Ecto neural progenitor cell (in vitro differentiated cells): ENCODE measurements at places on chromosomes 2 and 18.

DNA sequence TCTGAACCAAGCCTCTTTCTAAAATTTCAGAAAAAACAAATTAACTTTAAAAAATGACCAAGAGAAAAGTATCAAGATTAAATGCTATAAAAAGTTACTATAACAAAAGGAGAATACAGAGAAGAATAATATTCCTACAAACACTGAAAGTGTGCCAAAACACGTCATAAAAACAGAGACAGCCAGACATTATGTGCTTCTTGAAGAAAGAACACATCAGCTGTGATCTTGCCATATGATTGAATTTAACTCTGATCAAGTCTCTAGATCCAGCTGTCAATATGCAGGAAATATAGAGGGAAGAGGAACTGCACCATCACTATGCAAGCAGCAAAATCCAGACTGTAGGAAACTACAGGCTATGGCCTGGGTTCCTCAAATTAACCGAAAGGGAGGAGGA, 33.7 kb upstream of the COL5A2 start:
- no peak for DNase-seq

DNA sequence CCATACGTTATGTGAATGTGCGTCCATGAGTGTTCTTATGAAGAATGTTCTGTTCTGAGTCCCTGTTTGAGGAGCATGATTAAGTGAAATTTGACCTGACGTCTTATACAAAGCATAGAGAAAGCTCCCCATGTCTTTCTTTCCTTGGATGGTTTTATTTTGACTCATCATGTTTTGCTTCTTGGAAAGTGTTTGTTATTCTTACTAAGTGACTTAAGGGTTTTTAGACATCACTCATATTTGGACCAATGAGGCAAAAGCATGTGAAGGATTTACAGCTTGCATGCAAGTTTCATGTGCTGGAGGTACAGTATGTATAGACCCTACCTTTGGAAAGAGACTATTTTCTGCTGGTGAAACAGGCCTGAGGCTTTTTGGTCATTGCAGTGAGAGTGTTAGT, 33.5 kb upstream of the ZEB2 start:
- DNase-seq, result no peak

GRCh38 chr2:181985632-181986205, at the start of gene PPP1R1C:
TSS of gene PPP1R1C (plus strand) at chr2:181985853. CDS start at chr2:181986111, 258 bp downstream.
- DNase-seq, result no peak

- DNase-seq, result no peak
These were observed 45.3 kb downstream of the POLE4 start for GRCh38 chr2:75003773-75004172.

DNA sequence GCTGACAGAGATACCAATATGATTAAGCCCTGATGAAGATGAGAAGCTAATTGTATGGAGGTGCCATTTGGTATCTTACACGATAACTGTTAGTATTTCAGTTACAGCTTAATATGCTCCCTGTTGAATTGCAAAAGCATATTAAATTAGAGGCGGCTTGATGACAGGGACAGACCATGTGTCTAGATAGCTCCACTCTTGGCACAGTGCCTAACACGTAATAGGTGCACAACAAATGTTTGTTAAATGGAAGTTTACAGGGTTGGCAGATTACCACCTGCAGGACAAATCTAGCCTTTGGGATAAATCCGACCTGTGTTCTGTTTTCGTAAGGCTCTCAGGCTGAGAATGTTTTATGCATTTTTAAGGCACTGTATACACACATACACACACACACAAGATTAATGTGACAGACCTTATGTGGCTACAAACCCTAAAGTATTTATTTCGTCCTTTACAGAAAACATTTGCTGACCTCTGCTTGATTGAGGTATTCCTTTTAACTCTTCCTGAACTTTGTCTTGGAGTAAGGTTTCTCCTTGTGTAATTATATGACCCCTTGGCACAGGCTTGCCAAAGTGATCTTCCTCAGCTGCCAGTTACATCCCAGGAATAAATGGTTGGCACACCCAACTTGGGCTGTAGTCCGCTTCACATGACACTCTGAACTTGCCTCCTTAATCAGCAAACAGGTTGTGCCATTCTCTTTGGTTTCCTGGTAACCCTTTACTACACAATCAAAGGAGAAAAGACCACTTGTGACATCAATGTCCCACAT, 348.9 kb downstream of the HRH4 start:
- no peak for DNase-seq

DNA sequence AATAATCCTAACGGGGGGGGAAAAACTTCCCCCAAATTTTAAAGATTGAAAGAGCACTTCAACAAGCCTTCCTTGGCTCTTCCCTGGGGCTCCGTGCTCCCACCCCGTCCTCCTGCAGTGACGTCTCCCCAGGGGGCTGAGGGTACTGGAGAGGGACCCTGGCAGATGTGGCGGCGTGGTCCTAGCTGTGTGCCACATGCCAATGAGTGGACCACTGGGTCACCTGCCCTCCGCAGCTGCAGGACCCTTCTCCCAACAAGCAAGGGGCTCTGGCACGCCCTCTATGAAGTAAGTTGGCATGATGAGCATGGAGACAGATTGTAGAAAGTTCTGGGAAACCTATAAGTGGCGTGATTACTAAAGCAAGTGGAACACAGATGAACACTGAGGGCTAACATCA, 46.7 kb downstream of the PXDN start:
- DNase-seq, result peak; percentile 39

GRCh38 chr18:21714474-21714873, 9.9 kb upstream of the ABHD3 start:
- no peak for DNase-seq

DNA sequence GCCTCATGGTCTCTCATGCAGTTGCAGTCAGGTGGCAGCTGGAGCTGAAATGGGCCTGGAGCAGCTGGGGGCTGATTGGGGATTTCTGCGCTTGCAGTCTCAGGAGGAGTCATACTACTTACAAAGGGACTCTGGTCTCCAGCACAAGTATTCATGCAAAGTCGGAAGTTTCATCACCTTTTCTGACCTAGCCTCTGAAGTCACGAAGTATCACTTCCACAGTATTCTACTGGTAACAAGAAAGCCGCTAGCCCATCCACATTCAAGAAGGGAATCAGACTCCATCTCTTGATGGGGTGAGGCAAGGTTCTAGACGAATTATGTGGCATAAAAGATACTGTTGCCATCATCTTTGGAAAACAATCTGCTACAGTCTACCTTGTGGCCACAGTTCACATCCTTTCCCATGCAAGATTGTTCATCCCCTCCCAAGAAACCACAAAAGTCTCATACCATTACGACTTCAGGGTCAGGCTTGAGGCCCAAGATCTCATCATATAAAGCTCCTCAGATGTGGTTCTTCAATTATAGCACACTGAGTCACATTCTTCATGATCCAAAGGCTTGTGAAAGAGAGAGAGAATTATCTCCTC, 95.3 kb downstream of the SMC6 start:
- DNase-seq, result no peak

GRCh38 chr2:120486441-120486840, 140.5 kb downstream of the INHBB start:
- DNase-seq, result no peak

- DNase-seq, result no peak
These were observed 91.3 kb downstream of the MEIS1 start for GRCh38 chr2:66526180-66526579.

DNA sequence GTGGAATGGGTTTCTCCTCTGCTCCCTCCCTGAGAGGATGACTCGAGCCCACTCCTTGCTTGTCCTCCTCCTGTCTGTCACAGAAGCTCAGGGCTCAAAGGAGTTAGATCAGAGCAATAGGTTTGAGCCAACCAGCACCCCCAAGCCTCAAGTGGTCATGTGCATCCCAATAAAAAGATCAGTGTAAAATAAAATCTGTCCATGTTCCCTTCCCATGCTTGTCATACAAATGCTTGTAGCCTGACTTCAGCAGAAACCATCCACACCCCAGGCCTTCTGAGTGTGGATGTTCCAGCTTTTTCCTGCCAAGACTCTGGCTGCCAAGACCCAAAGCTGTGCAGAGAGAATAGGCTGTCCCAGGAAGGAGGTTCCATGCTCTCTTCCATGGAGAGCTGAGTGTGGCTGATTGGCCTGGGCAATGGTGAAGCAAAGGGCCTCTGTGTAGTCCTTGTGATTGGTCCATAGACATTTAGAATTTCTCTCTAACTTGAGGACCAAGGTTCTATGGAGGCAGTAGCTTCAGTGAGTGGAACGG, 67.4 kb downstream of the GYPC start:
- no peak for DNase-seq

- no peak for DNase-seq
These were observed 587.2 kb upstream of the NXPH2 start for GRCh38 chr2:139367416-139367815.

- no peak for DNase-seq
These were observed 26.3 kb upstream of the ITGB6 start for GRCh38 chr2:160226367-160226766.

GRCh38 chr18:1954583-1955312, 616.6 kb downstream of the METTL4 start:
- DNase-seq, result no peak

GRCh38 chr2:72157871-72158771, 10.5 kb upstream of the CYP26B1 start:
- DNase-seq, result no peak

DNA sequence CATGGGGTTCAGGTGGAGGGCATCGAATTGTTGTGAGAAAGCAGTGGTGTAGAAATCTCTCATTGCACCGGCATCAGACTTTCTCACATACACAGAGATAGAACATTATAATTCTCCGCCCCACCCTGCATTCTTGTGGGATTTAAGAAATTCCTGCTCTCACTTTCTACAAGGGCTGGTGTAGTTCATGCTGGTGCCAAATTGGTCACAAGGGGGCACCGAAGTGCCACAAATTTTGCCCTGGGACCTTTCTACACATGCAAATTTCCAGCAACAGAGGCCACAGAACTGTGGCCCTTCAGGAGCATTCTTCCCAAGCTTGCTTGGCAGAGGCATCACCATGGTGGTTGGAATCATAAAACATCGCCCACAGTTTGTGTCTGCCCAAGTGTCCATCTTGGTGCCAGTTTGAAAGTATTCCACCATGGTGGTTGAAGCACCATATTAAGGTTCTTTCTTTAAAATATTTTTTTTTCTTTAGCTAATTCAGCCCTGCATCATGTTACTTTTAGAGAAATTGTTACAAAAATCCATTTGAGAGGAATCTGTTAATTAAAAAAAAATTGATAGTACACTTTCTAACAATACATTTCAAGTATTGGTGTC, 521.2 kb upstream of the FANCL start:
- peak; percentile 85 for DNase-seq

GRCh38 chr2:55768991-55769390, 75.3 kb upstream of the PNPT1 start:
- DNase-seq, result no peak

DNA sequence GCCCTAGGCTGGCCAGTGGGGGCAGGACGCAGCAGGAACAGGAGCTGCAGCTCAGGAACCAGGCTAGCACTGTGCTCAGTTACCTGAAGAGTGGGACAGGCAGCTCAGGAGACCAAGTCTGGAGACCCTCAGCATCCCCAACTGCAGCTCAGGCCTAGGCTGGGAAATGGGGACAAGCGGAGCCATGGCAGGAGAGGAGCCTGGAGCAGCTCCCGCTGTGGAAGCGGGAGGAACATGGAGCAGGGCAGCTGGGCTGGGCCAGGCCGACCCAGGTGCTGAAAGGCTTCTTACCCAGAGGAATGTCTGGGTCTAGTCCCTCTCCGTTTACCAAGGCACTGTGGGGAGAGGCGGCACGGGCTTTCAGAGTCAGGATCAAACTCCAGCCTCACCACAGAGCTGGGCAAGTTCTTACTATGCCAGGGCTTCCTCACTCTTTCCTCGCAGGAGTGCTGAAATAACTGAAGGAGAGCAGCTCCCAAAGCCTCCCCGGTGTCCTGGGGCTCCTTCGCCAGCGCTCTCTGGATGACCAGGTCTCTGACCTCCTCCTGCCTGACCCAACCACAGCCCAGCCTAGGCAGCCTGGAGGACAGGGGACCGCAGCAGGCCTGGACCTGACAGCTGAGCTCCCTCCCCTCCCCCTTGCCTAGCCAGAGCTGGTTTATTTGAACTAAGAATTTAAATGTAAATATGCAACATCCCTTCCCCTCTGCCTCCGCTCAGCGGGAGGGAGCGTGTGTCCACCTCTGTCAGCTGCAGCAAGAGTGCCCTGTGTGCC, 247.8 kb upstream of the SIX2 start:
- DNase-seq, result no peak

- DNase-seq, result no peak
These were observed 87.6 kb downstream of the FAM228A start for GRCh38 chr2:24262421-24262970.

DNA sequence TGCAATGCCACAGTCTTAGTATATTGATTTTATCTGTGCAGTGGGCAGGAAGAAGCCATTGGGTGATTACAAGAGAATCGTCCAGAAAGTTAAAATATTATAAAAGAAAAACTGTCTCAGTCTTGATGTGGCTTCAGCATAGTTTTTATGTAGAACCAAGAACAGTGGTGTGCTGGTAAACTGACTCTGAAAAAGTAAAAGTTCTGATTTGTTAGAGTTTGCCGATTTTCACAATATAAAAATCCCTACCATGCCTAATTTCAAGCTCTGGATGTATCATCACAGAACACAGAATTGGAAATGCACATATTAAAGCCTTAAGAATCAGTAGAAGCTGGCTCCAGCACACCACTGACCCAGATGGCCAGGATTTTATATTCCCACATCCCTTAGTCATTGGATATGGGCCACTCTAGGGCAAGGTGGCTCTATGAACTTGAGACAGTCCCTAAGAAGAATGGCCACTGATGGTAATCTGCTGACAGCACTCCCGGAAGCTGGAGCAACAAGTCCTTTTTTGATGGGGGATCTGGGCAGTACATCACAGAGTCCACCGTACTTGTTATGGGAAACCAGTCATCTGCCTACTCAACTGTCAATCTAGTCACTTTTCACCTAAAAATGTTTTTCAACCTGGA, 9.3 kb upstream of the PLEKHM3 start:
- no peak for DNase-seq

DNA sequence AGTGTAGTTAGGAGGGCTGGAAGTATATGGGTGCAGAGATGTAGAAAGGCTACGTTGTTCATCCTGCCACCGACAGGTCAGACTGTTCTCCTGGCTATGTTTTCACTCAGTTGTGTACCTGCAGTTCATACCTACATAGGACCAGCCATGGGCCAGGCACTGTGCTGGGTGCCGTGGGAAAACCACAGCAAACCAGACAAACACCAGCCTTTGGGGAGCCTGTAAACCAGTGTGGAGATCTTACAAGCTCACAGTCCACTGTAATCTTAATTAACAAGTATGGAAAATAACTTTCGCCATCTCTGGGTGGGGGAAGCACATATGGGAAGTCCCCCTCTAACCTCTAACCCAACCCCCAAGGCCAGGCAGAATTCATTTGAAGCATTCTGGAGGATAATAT, 12.7 kb downstream of the NCK2 start:
- no peak for DNase-seq

DNA sequence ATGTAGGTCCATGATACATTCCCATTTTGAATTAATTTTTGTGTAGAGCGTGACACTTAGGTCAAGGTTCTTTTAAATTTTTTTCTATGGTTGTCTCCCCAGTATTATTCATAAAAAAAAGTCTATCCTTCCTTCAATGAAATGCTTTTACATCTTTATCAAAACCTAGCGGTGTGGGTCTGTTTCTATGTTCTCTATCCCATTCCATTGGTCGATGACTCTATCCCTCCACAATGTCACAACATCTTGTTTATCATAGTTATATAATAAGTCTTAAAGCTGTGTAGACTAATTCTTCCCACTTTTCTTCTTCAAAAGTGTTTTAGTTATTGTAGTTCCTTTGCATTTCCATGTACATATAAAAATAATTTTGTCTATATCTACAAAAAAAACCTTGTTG, 47.2 kb upstream of the GPR17 start:
- no peak for DNase-seq

- no peak for DNase-seq
These were observed 137.5 kb downstream of the FMNL2 start for GRCh38 chr2:152472481-152472887.

- DNase-seq, result no peak
These were observed 19.2 kb downstream of the DTNA start for GRCh38 chr18:34729264-34729663.

- no peak for DNase-seq
These were observed 67.5 kb downstream of the TANC1 start for GRCh38 chr2:159035790-159036411.
